ENCODE measurements at places on chromosomes 1 and 21.

DNA sequence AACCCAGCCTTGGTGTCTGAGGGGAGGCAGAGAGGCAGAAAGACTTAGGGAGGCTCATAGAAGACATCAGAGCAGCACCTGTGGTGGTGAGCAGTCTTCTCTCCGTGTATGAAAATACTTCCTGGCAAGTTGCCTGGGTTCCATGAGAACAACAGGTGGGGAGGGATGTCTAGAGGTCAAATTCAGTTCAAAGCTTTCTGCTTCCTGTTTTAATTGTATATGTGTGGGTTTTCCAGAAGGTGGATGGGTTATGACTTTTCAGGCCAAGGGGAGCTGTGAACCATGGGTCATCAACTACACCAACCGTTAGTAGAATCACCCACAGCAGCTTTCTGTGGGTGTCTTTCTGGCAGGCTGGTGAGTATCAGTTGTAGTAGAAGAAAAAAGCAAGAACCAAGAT is 4.1 kb upstream of the FCRL2 start:
- peak; percentile 91 for DNase-seq

DNA sequence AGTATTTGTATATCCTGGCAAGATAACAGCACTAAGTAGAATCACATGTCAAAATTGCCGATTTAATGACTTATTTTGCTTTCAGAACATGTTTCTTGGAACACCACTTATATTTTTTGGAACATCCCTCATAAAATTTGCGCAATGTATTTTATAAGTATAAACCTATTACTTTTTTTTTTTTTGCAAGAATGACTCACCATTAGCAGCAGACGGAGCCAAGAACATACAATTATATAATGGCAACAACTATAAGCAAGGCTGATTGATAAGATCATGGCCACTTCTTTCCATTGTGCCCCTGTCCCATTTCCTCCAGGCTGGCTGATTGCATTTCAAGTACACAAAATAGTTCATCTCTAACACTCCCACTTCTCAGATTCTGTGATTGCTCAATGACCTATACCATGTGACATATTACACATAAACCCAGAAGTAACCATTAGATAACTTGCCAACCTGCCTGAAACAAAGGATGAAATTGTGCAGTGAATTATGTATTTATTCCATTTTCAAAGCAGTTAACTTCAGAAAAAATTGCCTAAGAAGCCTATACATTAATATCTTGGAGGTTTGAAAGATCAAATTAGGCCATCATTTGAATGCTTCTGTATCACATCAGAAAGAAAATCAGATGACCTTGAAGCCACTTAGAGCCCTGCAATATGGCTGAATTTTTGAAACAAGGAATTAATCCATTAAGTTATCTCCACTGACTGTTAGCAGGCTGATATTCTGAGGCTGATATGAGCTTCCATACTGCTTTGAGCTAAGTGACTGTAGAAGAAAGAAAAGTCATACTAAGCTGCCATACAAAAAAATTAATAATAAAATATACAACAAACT is 77.8 kb upstream of the PRMT6 start:
- DNase-seq: no peak

DNA sequence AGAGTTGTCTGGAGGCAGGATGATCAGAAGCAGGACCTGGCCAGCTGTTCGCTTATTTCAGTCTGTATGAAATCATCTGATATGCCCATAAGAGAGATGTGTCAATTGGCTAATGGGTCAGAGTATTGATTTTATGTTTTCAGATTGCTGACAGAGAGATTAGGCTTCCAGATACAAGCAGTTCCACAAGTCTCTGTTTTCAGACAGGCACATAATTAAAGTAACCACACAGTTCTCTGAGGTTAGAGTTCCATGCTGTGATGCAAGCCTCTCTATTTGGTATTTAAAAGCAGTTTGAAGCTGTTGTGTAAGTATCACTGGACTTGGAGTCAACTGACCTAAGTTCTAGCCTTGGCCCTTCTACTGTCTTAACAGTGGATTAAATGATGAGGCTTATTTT is 50.1 kb downstream of the ATF6 start:
- no peak for DNase-seq

DNA sequence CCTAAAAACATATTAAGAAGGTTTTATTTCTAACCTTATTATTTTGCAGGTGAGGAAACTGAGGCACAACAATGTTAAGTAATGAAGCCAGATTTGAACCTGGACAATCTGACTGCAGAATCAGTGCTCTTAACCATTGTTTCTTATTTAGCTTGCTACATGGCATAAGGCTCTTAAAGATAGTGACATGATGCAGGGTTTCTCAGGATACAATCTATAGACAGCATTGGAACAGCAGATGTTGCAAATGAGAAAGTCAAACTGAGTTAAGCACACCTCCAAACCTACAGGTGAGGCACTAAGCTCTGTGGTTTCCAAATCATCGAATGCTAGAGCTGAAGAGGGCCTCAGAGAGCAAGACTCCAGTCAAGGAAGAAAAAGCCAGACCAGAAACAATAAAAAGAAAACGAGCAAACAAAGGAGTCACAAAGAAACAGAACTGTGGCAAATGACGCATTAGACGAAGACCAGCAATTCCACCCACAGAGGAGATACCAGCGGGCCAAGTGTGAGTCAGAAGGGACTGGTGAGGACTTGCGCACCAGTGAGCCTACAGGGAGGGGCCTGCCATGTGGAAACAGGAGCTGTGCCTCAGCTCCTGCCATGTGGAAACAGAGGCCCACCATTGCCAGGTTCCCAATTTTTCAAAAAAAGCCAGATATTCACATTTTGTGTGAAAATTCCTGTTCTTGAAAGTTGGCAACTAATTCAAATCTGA is 14.4 kb downstream of the CD58 start:
- DNase-seq: no peak

DNA sequence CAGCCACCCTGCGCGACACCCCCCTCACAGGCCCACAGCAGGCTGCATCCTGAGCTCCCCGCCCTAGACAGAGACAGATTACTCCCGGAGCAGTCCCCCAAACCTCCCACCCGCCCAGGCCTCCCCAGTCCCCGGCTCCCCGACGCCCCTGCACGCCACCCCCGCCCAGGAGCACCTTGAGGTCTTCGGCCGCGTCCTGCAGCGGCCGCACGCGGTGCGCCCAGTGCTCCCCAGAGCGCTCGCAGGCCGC is 731 bp downstream of the TRIM11 start:
- peak; percentile 43 for DNase-seq

DNA sequence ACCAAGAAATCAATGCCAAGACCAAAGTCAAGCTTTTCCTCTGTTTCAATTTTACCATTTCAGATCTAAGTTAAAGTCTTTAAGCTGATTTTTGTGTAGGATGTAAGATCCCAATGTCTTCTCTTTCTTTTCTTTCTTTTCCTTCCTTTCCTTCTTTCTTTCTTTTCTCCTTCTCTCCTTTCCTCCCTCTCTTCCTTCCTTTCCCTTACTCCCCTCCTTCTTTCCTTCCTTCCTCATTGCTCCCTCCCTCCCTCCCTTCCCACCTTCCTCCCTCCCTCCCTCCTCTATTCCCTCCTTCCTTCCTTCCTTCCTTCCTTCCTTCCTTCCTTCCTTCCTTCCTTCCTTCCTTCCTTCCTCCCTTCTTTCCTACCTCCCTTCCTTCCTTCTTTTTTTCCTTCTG is 197.5 kb downstream of the KCNT2 start:
- DNase-seq: no peak

DNA sequence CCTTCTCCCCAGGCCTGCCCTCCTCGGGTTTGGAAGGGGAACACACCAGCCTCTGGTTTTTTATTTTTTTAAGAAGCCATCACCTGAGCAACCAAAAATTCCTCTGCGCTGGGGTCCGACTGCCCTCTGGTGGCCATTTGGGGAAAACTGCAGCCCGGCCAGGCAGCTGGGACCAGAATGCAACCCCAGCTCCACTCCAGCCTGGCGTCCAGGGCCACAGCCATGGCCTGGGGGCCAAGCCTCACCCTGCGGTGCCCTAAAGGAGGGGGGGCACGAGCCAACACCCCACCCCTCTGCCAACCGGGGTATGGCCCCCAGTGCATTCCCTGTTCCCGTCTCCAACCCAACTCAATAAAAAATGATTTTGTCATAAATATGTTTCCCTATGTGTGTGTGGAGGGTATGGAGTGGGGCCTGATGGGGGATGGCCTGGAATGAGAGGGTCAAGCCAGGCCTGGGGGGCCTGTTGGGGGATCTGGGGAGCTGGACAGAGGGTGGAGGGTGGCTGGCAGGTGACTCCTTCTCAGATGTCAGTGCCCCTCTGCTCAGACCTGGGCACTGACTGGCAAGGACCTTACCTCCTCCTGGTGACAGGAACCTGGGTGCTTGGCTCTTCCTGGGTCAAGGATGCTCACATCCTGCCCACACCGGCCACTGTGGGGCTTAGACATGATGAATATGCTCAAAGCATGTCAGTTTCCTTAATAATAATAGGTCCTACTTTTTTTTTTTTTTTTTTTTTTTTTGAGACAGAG is 3.2 kb downstream of the GPR3 start:
- DNase-seq: peak; percentile 95

GRCh38 chr1:153389401-153389800 is 1.5 kb downstream of the S100A8 start:
- DNase-seq: no peak

- DNase-seq: no peak
Measured at GRCh38 chr1:19401535-19401889, 83.8 kb downstream of the CAPZB start.

- DNase-seq: no peak
Measured at GRCh38 chr1:160905617-160905989, 20.6 kb upstream of the ITLN1 start.

GRCh38 chr21:46024141-46024540 is 42.6 kb downstream of the COL6A1 start:
- no peak for DNase-seq

DNA sequence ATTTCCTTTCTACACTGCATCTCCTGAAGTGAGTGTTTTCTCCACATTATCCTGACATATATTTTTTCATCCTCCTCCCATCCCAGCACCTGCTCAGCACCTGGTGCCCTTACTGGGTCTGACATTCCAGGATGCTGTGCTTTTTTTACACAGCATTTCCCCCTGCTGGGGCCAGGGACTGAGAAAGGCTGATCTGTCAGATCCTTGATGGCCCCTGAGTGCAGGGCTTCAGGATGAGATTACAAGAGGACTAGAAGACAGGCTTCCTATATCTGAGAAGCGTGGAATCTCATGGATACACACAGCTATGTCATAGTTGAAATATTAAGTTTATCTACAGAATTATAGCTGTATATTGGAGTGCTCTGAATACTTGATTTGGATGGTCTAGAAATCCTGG is 24.4 kb downstream of the RCAN1 start:
- DNase-seq: no peak

- DNase-seq: peak; percentile 17
Measured at GRCh38 chr1:223802032-223802431, 43.7 kb downstream of the TP53BP2 start.

DNA sequence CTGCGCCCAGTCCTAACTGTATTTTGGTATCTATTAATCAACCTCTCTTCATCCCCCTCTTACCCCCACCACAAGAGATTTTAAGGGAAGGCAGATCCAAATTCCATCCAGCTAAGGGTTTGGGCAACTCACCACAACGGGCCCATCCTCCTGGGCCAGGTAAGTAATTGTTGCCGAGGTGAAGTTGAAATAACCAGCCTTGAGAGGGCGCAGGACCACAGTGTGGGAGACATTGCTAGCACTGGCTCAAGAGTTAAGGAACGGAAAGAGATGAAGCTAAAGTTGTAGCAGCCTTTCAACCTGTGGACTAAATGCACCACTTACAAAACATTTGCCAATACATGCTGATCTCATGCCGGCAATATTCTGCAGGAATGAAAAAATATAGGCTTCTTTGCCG is 5.9 kb downstream of the SSR2 start:
- DNase-seq: no peak

- DNase-seq: no peak
Measured at GRCh38 chr1:30179942-30180543, 543.3 kb downstream of the MATN1 start.

GRCh38 chr1:61330571-61330970 is 248.2 kb downstream of the NFIA start:
- DNase-seq: no peak

DNA sequence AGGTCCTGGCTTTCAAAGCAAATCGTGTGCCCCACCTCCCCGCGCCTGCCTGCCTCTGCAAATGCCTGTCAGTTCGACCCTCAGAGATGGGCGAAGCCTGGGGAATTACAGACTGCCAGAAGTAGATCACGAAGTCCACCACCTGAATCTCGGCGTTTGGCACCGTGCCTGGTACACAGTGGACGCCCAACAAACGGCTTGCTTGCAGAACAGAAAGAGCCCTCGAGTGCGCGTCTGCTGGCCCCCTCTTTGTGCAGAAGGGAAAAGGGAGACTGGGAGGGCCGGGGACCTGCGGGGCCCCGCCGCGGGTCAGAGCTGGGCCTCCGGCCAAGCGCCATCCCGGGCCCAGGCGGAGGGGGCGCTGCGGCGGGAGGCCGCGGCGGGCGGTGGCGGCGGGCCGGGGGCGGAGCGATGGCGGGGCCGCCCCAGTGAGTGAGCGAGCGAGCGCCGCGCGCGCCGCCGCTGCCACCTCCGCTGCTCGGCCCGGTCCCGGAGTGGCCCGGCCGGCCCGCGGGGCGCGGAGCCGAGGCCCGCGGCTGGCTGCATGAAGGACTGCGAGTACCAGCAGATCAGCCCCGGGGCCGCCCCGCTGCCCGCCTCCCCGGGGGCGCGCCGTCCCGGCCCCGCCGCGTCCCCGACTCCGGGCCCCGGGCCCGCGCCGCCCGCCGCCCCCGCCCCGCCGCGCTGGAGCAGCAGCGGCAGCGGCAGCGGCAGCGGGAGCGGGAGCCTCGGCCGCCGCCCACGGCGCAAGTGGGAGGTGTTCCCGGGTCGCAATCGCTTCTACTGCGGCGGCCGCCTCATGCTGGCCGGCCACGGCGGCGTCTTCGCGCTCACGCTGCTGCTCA is at the start of gene ZDHHC18:
Gene ZDHHC18, plus strand, starts transcription at position 428 of the 845 bp plus-strand sequence. Its CDS starts 117 bp downstream, at position 545.
- peak; percentile 85 for DNase-seq

GRCh38 chr1:39105841-39106765 is 80.0 kb downstream of the NDUFS5 start:
- DNase-seq: no peak

DNA sequence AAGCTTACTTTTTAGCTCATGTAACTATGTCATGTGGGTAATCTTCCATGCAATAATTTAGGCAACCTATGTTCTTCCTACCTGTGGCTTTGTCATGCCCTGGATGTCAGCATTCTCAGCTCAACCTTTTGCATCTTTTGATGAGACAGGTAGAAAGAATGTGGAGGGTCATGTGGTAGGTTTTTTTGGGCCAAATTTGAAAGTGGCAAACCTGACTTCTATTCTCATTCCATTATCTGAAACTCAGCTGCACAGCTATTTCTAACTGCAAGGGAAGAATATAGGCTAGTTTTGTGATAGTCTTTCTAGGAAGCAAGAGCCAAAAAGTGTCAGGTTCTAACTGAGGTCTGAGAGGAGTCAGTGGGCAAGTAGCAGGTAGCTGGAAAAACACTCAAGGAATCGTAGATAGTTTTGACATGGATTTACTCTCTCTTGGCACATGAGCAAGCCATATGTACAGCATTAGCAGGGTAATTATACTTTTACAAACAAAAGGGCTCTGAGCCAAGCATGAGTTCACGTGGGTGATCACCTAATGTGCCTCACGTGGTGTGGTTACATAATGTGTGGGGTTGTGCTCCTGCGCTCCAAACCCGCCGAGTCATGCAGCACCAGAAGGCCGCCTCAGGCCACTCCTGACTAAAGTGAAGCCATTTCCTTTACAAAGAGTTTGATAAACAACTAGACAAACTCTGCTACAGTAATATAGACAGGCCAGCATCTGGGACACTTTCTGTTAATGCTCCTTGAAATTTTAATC is 1013.8 kb downstream of the PLA2G4A start:
- DNase-seq: no peak

GRCh38 chr1:158286941-158287346 is 2.8 kb upstream of the CD1C start:
- DNase-seq: peak; percentile 76

- DNase-seq: no peak
Measured at GRCh38 chr1:186502087-186502486, 41.2 kb upstream of the PDC start.
